NCI-H226 (cell line): ENCODE measurements at places on chromosomes 2 and 18.

DNA sequence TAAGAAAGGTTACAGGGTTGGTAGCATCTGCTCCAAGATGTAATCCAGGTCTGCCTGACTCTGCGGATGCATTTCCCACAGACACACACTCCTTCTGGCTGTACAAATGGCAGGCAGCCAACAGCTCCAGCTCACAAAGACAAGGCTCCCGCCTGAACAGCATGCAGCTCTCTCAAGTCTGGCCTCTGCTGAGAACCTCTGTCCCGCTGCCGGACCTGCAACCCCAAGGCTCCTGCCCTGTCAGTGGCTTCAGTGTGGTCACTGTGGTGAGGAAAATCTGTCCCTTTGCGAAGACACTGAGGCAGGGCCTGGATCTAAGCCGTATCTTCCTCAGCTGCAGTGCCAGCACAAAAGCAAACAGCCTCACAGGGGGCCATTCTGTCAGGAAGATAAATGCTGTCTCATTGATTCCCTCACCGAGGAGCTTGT is 469.3 kb upstream of the MEX3C start:
- no peak for DNase-seq

DNA sequence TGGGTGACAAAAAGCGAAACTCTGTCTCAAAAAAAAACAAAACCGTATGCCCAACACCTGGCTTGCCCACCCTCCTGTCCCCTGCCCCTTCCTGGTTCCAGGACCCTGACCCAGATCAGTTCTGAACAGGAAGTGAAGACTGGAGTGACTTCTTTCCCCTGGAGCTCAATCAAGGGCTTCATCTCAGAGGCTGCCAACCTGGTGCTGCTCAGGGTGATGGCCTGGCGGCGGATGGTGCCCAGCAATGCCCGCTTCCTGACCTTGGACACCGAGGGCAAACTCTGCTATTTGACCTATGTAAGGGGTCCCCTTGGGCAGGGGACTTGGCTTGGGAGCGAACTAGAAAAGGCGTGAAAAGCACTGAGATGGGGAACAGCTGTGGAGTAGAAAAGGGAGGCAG is 5.9 kb downstream of the CATIP start:
- no peak for DNase-seq

- DNase-seq = no peak
Measured at GRCh38 chr2:9614562-9614961, 16.2 kb downstream of the YWHAQ start.

DNA sequence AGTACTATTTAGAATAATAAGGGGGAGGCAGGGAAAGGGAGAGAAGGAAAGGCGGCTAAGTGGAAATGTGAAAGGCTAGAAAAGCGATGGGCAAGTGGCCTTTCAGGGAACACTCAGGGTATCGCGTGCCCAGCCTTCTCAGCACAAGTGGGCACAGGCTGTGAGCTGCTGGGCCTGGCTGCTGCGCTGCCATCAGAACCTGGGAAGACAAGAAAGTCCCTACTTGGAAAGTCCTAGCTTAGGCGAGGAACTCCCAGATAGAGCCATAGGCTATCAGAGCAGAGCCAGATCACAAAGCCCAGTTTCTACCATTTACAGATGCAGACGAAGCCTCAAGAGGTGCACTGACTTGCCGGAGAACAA is 9.8 kb upstream of the FZD7 start:
- DNase-seq = no peak

- DNase-seq = no peak
Measured at GRCh38 chr2:151946899-151947812, 118.9 kb upstream of the ARL5A start.

- peak; percentile 76 for DNase-seq
Measured at GRCh38 chr2:163735685-163736432, at the start of gene FIGN. Gene FIGN, minus strand, starts transcription at chr2:163736008. Its CDS starts 1,081 bp downstream, at chr2:163734927.

- DNase-seq = no peak
Measured at GRCh38 chr2:178380763-178381162, 70.2 kb downstream of the PRKRA start.

DNA sequence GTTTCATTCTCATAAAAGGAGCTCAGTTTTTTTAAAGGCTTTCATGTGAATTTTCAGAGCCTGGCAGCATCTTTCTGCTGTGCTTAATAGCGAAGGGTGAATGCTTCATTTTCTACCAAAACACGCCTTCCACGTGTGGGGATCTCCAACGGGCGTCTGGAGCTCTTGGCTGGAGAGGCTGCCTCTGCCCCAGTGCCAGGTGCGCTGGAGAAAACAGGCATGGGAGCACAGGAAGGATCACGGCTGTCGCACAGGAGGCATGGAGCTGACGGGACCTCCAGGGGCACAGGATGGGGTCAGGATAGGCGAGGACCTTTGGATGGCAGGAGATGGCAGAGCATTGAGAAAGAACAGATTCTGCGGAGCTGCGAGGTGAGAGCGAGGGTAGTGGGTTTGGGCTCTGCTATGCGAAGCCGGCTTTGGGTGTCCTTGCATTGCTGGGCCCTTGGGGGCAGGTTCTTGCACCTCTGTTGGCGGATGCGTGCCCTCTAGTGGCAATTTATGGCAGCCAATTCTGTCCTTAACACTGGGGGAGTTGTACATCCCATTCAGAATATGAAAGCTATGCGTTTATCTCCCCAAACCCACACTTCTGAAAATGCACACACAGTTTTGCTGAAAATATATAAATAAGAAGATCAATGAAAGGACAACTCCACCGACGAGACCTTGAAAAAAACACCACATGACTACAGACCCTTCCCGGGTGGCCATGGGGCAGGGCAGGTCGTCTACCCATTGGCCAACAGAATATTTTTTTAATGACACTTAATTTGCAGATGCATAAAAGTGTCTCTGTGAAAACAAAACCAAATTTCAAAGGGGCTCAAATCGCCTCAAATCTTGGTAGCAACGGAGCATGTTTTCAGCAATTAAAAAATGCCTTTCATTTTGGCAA is 90.4 kb upstream of the SLC35G4 start:
- DNase-seq = peak; percentile 14

GRCh38 chr2:47260971-47261370 is 105.9 kb upstream of the STPG4 start:
- DNase-seq = no peak

DNA sequence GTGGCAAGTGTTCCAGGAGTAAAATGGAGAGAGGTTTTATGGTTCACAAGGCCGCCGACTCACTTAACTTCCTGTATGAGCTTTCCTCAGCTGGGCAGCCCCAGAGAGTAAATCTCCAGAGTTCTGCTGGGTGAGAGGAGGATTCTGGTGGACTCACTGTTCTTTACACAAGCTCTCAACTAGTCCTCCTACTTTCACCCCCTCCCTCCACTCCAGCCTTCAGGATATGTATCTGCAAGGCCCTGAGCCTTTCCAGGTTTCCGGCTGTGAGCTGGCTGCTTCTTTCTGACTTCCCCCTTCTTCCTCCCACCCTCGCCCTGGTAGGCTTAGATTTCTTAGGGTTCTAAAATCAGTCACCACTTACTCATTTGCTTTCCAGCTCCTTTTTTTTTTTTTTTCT is 34.0 kb downstream of the EML6 start:
- DNase-seq = peak; percentile 2

DNA sequence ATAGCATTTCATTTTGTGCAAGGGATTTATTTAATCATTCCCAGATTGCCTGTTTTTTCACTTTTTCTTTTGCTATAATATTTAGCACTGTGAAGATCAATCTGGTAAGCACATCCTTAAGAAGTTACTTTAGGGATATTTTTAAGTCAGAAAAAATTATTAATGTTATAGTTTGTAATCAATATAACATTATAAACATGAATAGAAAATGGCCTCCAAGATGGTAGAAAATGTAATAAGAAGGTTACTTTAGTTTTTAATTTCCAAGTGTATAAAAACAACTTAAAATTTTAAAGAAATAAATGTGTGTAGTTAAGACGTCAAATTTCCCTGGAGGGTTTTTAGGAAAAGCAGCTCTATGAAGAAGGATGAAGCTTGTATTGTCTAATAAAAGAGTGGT is 81.9 kb upstream of the SERPINE2 start:
- no peak for DNase-seq

GRCh38 chr2:28639092-28639691 is 112.4 kb upstream of the PPP1CB start:
- DNase-seq = no peak

GRCh38 chr18:13660510-13660909 is 65.8 kb downstream of the FAM210A start:
- DNase-seq = no peak

GRCh38 chr18:12314591-12315305 is 6.7 kb downstream of the TUBB6 start:
- DNase-seq = no peak

- DNase-seq = peak; percentile 72
Measured at GRCh38 chr2:161134547-161135518, 25.4 kb upstream of the TANK start.

- no peak for DNase-seq
Measured at GRCh38 chr2:205352593-205352992, 329.7 kb upstream of the NRP2 start.

DNA sequence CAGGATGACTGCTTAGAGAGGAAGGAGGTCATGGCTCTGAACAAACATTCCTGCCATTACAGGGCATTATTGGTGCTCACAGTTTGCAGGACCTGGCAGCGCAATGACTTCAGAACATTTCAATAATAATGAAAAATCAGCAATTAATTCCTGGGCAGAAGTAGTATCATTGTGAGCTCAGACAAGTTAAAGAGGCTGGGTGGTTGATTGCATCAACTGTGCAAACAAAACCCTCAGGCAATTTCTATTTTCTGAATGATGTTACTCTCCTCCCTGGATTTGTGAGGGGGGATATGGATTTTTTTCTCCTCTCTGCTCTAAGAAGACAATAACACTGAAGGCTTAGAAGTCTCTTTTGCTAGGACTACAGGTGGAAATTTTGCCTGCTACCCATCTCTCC is 168.1 kb upstream of the TACR1 start:
- no peak for DNase-seq

GRCh38 chr18:52499644-52500043 is 159.6 kb downstream of the DCC start:
- no peak for DNase-seq
